ENCODE measurements at places on chromosomes 2 and 18. TPM values are rescaled to one million over a fixed set of nuclear protein-coding genes. Genes with fewer than 3 reads are reported as not detected.

DNA sequence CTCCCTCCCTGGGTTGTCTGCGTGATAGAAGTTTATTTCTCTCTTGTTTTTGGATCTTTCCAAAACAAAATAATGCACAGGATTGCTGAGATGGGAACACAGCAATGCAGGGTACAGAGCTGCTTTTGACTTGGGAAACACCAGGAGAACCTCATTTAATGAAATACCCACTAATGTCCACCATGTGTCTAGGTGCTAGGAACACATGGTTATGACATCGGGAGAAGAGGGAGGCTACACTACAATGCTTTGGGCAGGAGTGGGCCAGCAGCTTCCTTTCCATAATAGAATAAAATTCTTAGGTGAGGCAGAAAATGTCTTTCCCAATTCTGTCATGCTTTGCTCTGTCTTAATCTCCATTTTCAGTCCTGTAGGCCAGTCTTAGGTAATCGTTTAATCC, 29.2 kb upstream of the KCNF1 start:
- no peak for DNase-seq

GRCh38 chr2:196853301-196854087, 44.3 kb upstream of the C2orf66 start:
- DNase-seq: no peak

GRCh38 chr2:67476809-67477790, 80.0 kb downstream of the ETAA1 start:
- DNase-seq: peak; percentile 14

GRCh38 chr2:234099266-234099665, 48.8 kb downstream of the SPP2 start:
- no peak for DNase-seq

Gene CYS1
- 2.0 TPM for total RNA-seq
